Activated naive CD4-positive, alpha-beta T cell treated with anti-CD3 and anti-CD28 coated beads, Interleukin-2, amount 50 U/mL, for 16 hours (primary cell): ENCODE measurements at places on chromosomes 1 and 21.

- no peak for DNase-seq
These were observed 273.9 kb upstream of the FMN2 start for GRCh38 chr1:239817801-239818200.

DNA sequence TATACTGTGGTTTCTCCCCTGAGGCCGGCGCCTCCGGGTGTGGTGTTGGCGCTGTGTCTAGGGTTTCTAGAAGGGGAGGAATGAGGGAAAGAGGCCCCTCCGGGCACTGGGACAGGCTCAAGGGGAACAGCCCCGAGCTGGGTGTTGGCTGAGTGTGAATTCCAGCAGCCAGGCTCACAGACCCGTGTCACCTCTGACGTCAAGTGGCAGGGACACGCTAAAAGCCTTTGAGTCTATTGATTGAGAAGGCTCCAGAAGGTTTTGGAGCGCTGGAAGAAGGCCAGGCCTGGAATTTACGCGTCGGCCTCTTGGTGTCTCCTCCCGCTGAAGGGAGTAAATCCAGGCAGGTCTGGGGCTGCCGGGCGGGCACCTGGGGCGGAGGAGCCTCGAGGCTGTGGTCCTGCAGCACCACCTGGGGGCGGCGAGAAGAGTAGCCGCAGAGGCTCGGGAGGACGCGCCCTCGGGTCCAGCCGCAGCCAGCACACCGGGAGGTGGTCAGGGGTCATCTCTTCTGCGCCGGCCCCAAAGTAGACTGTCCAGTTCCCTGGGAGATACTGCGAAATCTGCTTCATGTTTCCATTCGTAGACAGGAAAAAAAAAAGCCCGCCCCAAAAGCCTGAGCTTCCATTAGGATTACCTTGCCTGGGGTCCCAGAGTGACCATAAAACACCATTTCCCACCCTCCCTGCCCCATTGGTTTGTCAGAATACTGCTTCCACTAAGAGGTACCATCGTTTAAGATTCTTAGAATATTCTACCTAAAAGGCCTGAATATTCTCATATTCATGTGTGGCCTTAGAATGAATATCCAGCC is 61.7 kb downstream of the TLR5 start:
- peak; percentile 78 for DNase-seq

GRCh38 chr1:1306070-1306660 is 1.6 kb downstream of the ACAP3 start:
- no peak for DNase-seq

GRCh38 chr1:223363057-223363855 is 720 bp downstream of the SUSD4 start:
- DNase-seq: peak; percentile 50

DNA sequence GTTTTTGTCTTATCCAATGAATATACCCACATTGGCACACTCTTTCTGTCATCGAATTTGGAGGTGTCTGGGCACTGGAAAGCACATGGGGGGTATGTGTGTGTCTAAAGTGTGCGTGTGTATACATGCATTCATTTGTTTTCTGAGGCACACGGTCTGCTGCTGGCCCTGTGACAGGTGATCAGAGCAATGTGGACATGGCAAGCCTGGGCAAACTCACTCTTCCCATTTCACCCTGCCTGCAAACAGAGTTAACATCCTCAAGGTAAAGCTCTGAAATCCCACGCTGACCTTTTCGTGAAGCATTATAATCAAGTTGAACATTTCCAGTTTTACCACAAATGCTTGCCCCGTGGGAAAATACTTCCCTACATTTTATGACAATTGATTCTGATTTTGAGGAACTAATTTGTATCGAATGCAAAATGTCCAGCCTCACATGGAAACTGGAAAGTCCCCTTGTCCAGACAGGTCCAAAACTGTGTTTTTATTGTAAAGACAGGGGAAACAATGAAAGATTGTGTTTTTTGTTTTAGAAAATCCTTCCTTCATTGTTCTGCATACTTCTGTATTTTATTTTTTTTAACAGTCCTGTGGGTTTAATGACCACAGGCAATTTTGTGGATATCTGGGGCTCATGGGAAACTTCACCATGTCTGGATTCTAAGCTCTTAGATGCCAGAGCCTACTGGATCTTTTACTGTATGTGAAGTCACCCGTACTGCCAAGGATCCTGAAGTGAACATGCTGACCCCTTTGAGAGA is 160.9 kb downstream of the PBX1 start:
- no peak for DNase-seq

- no peak for DNase-seq
These were observed 88.1 kb downstream of the DMRTB1 start for GRCh38 chr1:53547231-53547790.

GRCh38 chr1:165143437-165144065 is 213.0 kb downstream of the LMX1A start:
- DNase-seq: no peak

GRCh38 chr21:28833182-28833581 is 159.5 kb downstream of the LTN1 start:
- no peak for DNase-seq

- DNase-seq: peak; percentile 37
These were observed 3.3 kb upstream of the LSM10 start for GRCh38 chr1:36400825-36401601.
